Myocyte (in vitro differentiated cells): ENCODE measurements at places on chromosomes 3 and 15.

DNA sequence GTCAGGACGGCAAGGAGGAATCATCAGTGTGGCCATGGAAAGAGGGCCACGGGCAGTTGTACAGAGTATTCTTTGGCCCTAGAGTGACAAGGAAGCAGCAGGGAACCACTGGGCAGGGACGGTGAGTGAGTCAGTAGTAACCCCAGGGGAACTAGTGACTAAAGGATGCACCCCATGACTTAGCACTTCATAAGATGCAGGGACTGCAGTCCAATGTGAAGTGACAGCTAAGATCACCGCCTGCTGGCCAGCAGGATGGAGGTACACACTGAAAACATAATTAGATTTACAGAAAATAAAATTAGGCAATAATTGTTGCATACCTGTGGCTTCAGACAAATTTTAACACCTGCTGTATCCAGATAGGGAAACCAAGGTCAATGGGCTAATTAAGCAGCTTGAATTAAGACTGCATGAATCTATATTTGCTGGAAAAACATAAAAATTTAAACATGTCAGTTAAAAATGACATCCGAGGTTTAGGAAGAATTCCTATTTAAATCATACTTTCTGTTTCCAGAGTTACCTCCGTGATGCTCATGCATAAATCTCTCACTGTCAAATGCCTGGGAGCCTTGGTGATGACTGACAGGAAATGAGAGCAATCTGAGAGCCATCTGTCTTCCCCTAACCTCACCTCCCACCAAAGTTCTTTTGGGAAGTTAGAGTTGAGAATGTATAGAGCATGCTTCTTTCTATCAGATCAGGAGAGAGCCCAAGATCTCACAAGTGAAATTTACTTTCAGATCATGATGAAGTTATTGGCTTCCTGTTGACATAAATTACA, 56.5 kb downstream of the DCLK3 start:
- DNase-seq, result peak; percentile 51

DNA sequence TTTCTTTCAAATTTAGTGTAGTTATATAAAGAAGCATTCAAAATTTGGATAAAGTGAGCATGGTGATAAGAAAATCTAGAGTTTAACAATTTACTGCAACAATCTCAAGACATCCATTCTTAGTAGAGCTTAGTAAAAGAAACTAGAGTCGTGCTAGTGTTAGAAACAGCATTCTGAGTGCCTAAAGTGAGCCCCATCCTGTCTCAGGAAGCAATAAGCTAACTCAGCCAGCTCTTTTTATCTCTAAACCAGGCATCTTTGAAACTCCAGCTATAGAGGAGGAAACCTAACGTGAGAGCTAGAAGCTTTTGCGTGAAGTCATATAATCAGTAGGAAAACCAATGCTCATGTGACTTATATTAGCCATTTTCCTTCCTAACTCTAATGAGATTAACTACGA, 1187.1 kb upstream of the EPHA6 start:
- DNase-seq, result no peak

DNA sequence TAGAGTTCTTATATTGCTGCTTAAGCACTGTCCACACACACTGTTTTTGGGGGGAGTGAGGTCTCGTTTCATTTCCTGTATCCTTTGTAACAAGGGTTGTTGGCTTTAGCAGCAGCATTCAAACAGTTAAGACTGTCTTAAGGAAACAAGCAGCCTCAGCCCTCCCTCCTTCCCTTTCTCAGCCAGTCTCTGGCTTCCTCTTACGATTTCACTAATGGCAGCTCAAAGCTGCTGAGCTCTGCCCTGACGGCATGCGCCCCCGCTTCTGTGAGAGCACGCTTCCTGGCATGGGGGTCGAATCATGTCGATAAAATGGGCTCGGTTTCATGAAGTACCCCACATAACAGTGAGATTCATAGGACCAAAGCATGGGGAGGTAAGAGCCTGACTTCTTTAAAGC, 105.0 kb downstream of the KLHL25 start:
- DNase-seq, result no peak

GRCh38 chr3:17430582-17430981, 311.8 kb downstream of the TBC1D5 start:
- DNase-seq, result no peak

GRCh38 chr3:52886049-52886730, 11.2 kb downstream of the STIMATE start:
- DNase-seq, result no peak

GRCh38 chr3:135231737-135232136, 436.7 kb downstream of the EPHB1 start:
- no peak for DNase-seq

DNA sequence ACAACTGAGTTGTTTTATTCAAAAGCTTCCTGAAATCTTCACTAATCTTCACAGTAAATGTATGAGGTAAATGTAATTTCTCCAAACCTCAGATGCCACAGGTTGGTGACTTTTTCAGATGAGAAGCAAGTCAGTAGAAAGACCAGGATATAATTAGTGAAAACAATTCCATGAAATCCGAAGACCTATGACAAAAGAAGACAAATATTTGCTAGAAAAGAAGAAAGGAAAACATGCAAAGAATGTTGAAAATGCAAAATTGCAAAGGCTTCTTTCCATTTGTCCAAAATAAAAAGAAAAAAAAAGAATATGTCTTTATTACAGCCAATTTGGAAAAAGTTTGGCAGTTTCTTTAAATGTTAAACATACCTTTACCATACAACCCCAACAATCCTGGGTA, 88.3 kb upstream of the MYRIP start:
- no peak for DNase-seq

GRCh38 chr15:89578146-89578545, 2.9 kb downstream of the TICRR start:
- no peak for DNase-seq

- no peak for DNase-seq
Observed at GRCh38 chr15:59317211-59317610, 55.5 kb downstream of the MYO1E start.

- no peak for DNase-seq
Observed at GRCh38 chr15:58528188-58528870, 96.5 kb downstream of the LIPC start.

DNA sequence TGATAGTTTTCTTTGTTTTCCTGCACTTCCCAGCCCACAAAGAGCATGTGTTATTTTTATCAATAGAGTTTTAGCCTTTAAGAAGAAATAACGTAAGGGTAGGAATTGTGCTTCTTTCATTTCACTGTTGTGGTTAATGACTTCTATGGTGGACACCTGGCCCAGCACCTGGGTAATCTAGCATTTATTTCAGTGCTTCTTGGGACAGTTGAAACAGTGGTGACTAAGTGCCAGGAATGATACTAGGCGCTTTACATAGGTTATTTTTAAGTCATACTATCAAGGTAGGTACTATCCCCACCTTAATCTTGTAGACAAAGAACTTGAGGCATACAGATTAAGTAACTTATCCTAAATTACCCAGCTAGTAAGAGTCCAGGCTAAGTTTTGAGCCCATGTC, 243.8 kb downstream of the SOX2 start:
- DNase-seq, result no peak

- no peak for DNase-seq
Observed at GRCh38 chr3:112228786-112229185, 65.2 kb downstream of the SLC9C1 start.

DNA sequence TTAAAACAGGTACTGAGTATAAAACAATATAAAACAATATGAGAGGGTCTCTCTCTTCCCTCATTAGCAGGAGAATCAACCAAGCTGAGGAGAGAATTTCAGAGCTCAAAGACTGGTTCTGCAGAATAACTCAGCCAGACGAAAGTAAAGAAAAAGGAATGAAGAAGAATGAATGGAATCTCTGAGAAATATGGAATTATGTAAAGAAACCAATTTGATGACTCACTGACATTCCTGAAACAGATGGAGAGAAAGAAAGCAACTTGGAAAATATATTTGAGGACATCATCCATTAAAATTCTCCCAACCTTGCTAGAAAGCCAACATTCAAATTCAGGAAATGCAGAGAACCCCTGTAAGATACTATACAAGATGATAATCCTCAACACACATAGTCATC, 630.9 kb downstream of the PYDC2 start:
- DNase-seq, result peak; percentile 3

DNA sequence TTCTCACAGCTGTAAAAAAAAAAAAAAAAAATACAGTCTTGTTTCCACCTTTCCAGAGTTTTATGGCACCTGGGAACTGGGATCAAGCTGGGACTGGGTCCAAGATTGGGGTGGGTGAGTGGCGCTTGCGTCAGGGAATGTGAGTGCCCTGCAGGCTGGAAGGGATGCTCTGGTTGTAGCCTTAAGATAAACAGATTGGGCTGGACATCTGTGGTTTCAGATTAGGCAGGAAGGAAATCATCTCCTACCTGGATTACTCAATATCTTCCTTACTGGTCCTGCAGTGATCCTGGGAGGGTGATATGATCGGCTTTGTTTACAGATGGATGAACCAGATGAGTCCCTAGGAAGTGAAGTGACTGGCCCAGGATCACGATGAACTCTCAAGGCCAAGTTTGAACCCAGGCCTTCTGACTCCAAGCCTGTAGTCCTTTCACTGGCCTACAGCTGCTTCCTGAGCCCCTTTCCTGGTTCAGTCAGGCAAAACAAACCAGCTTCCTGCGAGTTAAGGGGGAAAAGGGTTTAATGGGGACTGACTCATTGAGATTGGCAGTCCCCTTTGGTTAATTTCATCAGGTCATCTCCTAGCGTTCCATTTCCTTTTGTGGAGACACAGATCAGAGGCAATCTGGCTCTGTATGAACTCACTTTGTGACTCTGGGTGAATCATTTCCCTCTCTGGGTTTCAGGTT, 179.8 kb downstream of the THSD4 start:
- DNase-seq, result peak; percentile 77

- DNase-seq, result peak; percentile 42
Observed at GRCh38 chr15:56835718-56836171, 82.7 kb upstream of the TCF12 start.

DNA sequence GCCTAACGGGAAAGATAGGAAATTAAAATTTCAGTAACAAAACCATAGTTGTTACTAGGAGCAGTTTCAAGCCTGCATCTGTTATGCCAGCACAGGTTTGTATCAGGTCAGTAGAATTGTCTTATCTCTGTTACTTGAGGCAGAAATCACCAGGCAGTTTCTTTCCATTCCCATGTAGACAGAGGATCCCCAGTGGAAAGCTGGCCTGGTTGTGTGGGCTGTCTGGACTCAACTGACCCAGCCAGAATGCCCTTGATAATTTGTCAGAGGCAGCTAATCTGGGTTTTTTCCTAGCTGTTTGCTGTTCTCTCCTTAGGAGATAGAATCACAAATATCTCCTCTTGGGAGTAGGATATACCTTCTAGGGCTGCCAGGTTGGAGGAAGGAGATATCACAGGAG, 1044.7 kb downstream of the IGSF11 start:
- DNase-seq, result no peak

DNA sequence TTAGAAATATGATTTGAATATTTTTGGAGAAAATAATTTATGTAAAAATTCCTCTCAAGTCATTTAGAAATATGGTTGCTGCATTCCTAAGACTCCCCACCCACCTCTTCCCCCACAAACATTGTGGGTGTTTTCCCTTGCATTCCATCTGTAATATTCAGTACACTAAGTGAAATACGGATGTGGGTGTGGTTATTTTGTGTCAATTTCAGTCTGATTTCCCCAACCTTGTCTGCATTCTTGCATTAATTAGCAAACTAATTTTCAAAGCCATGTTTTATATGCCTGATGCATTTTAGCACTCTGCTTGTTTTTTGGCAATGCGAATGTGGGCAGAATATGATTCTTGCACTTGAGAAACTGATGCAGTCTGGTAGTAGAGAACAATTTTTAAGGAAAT, 408.3 kb upstream of the RGMA start:
- no peak for DNase-seq

DNA sequence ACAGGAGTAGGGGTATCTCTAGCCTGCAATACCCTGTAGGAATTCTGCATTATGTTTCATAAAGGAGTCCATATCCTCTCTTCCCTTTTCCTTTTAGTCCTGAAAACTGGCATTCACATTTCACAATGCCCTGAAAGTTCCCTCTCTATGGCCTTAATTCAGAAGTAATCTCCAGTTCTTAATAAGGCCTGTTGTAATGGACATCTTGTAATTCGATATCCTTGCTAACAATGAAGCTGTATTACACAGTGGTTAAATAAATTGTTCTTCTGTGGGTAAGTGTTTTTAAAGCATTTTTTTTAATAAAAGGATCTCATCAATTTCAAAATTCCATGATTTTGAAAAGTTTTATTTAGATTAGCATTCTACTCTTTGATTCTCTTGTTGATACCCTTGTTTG, 34.3 kb upstream of the NEO1 start:
- no peak for DNase-seq

DNA sequence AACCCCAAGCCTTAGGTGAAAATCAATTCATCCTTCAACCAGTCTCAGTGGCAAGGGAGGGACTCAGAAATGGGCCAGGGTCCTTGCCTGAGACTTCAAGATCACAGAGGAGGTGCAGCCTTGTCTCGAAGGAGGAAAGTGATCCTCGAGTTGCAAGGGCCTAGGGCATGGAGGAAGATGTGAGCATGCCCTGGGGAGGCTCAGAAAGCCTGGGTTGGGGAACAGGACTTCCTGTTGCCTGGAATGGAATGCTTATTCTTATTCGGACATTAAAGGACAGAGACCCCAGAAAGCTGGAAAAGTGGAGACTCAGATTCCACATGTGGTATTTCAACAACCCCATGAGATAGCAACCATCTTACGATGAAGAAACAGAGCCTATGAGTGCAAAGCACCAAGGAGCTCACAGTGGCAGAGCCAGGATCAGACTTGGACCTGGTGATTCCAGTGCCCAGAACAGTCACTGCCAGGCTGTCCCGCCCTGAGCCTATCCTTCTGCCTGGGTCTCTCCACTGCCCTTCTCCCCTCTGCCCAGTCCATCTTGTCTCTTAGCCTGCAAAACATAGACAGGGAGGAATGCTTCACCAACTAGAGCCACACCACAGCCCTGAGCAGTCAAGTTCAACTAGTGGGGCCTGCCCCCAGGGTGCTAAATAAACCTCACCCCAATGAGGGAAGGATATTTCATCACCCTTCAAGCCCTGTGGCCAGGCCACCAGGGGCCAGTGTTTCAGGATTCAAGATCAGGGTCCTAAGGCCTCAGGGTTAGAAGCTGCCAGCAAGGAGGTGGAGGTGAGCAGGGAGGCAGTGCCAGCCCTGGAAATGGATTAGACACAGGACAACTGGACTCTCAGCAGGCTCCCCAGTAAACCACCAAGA, 21.9 kb downstream of the DAPK2 start:
- DNase-seq, result peak; percentile 45

- DNase-seq, result no peak
Observed at GRCh38 chr3:123341871-123342630, 106.8 kb downstream of the ADCY5 start.

- peak; percentile 56 for DNase-seq
Observed at GRCh38 chr15:74866090-74866489, 7.1 kb downstream of the SCAMP2 start.
